ENCODE measurements at places on chromosomes 11 and 22.

- no peak for DNase-seq
Measured at GRCh38 chr11:95459291-95460042, 228.5 kb upstream of the SESN3 start.

- DNase-seq, result no peak
Measured at GRCh38 chr11:102411142-102411541, 41.4 kb downstream of the TMEM123 start.

DNA sequence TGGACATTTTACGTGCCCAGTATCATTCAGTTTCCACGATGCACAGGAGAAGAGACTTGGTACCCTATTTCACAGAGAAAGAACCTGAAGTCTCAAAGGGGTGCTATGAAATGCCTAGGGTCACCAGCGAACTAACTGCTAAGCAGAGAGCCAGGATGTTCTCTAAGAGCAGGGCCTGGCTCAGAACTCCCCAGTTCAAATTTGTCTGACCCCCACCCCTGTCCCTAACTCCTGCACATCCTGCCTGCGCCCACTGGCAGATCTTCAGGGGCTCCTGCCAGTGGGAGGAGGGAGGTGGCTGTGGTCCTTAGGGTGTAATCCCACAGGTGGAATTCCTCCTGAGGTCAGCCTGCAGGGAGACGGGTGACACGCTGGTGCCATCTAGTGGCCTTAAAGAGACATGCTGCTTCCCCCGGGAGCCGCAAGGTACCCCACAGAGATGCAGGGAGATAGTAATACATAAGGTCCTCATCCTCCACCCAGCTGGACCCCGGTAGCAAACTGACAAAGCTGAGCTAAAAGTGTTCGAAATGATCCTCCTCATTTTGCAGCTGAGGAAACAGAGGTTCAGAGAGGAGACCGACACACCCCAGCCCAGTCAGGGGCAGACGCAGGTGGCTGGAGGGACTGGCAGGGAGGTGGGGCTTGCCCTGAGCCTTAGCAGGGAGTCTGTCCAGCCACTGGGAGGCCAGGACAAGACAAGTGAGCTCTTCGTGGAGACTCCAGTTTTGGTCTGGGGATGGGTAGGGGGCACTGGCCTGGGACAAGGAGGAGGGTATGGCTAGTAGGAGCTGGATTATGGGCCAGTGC, 34.1 kb downstream of the MB start:
- peak; percentile 52 for DNase-seq

DNA sequence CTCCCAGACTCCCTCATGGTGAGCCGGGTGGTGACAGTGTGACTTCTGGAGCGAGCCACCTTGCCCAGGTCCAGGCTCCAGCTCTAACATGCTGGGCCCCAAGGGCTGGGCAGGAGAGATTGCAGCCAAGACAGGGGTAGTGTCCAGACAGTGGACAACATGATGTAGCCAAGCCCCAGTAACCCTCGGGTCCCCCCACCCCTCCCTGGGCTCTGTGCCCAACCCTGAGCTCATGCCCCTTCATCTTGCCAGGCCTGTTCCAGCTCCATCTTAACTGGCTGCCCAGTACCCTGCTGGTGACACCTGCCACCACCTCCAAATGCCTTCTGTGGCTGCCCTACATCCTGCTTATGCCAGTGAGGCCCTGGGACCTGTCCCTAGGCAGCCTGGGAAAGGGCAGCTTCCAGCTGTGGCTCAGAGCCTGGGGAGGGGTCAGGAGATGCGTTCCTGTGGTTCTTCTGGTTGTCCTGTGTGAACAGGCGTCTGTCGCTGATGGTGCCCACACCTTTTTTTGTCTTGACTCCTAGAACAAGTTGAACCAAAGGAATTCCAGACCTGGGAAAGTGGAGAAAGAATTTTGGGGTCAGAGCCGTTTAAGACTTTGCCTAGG, 12.5 kb upstream of the SYT12 start:
- no peak for DNase-seq

- DNase-seq, result peak; percentile 54
Measured at GRCh38 chr11:34449013-34449412, 10.3 kb downstream of the CAT start.

DNA sequence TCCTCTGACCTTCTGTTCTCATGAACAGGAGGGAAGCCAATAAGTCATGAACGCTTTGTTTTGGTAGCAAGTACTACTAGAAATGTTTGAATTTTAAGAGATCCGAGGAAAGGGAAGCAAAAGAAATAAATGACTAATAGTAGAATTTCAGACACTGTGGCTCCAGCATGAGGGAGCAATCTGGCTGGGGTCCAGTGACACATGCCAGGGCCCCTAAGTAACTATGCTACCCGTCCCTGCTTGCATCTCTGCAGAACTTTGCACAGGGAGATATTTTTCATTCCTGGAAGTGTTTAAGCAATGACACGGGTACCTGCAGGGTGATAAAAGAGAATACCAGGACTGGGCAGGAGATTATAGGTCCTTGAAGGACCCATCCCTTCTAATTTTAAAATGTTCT, 7.3 kb upstream of the ADAMTS8 start:
- peak; percentile 40 for DNase-seq

GRCh38 chr22:45083659-45084305, 74.0 kb upstream of the PHF21B start:
- peak; percentile 84 for DNase-seq

GRCh38 chr11:82533628-82534327, 199.9 kb downstream of the FAM181B start:
- DNase-seq, result no peak

- no peak for DNase-seq
Measured at GRCh38 chr11:112361396-112361795, 100.7 kb upstream of the PLET1 start.

- DNase-seq, result peak; percentile 95
Measured at GRCh38 chr22:36439481-36440271, 41.8 kb downstream of the TXN2 start.

GRCh38 chr11:34065505-34066203, 14.1 kb downstream of the CAPRIN1 start:
- DNase-seq, result peak; percentile 35

- DNase-seq, result no peak
Measured at GRCh38 chr22:42065438-42066125, 5.0 kb downstream of the NAGA start.

- no peak for DNase-seq
Measured at GRCh38 chr11:18523084-18523483, 3.7 kb downstream of the TSG101 start.

Data from astrocyte of the spinal cord (primary cell).